ENCODE measurements at places on chromosomes 7 and 10.

DNA sequence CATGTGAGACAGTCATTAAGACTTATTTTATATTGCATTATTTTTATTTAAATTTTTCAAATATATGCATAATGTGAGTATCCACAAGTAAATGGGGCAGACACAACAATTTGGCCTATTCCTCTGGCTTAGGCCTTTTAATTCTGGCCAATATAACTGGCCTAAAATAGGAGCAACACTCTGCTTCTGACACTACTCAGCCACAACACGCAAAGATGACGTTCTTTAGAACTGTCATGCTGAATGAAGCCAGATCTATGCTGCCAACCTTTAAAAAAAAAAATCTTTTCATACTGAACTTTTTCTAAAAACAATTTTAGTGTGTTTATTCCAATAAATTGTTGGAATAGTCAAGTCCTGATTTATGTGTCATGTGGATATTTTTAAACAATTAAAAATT lies 355.0 kb upstream of the BMPER start:
- DNase-seq: no peak

DNA sequence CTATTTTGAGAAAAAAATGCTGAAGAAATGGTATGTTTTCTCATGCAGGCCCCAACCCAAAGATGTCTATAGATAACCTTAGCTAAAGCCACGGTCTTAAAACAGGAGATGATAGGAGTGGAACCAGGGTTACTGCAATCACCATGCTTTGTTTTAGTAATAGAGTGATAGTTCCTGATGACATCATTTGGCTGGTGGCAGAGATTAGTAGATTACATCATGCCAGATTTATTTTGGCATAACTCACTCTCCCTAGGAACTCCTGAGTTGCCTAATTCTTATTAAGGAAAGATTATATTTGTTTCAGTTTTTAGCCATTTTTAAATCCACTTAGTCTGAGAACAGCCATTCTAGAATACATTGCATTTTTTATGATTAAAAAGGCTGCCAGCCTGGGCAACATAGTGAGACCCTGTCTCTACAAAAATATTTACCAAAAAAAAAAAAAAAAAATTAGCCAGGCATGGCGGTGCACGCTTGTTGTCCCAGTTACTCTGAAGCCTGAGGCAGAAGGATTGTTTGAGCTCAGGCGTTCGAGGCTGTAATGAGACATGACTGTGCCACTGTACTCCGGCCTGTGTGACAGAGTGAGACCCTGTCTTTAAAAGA lies 17.8 kb downstream of the ENO4 start:
- DNase-seq: no peak

GRCh38 chr7:66348959-66349358 lies 143.8 kb downstream of the TPST1 start:
- no peak for DNase-seq

GRCh38 chr7:153698046-153698445 lies 354.2 kb upstream of the DPP6 start:
- DNase-seq: no peak

GRCh38 chr7:154864523-154864891 lies 138.4 kb downstream of the PAXIP1 start:
- DNase-seq: peak; percentile 7

DNA sequence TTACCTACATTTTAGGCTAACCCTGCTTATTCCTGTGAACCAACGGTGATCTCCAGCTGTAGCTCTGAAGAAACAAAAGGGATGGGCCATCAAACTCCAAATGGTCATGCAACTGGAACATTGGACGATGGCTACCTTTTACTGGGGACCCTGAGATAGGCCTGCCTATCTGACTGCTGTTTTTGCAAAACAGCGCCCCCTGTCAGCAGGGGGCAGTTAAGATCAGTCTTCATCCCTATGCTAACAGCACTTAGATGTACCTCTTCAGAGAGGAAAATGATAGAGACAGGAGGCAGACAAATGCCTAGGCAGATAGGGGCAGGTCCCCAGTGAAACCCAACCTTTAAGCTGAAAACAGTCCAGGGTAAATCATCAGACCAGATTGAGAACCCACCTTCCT lies 1085.4 kb upstream of the SORCS1 start:
- DNase-seq: no peak

GRCh38 chr10:128631801-128632241 lies 505.6 kb upstream of the MKI67 start:
- DNase-seq: peak; percentile 1

DNA sequence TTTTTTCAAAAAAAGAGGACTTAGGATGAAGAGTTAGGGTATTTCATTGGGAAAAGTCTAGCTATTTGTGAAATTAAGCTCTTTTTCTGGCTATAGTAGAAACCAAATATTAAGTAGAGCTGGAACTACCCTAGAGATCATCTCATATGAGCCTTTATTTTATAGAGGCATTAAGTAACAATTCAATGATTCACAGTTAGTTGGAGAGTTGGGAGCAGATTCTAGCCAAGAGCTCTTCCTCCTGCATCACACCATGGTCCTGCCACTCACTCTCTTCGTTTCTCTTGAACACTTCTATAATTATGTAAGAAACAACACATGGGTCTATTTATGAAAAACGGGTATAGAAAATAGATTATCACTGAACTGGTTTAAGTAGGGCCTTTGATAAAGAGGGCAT lies 76.1 kb upstream of the ANK3 start:
- DNase-seq: no peak

DNA sequence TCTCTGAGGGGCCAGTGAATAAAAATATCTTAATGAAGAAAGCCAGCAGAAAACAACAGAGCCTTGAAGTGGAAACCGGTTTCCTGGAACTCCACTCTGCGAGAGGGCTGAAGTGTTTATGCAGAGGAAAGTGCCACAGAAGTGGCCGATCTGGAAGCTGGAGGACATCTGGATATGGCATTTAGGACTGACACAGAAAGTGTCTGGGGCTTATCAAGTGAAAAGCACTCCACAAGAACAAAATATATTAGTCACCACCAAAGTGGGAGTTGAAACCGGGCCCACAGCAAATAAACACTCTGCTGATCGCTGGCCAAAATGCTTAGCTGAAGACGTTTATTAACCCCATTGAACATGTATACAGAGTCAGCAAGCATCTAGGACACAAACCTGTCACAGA lies 7.8 kb downstream of the NOD1 start:
- DNase-seq: no peak

Data from epithelial cell of proximal tubule (primary cell).